Smooth muscle cell of the pulmonary artery (primary cell): ENCODE measurements at places on chromosomes 3 and 15. TPM values are rescaled to one million over a fixed set of nuclear protein-coding genes. Genes with fewer than 3 reads are reported as not detected.

ST8SIA2 gene
- 0.13 TPM in 1 of 2 replicates, not detected in the other for total RNA-seq

FAM107A gene
- 0.07 TPM in 1 of 2 replicates, not detected in the other for total RNA-seq

SLC15A2 gene
- total RNA-seq = 0.26 and 0.30 TPM in 2 replicates

SERPINI2 gene
- not detected in 2 replicates for total RNA-seq

CCR8 gene
- total RNA-seq = not detected in 2 replicates

GP5 gene
- 0.33 and 0.69 TPM in 2 replicates for total RNA-seq

RTP3 gene
- total RNA-seq = not detected in 2 replicates

ADGRG7 gene
- total RNA-seq = 0.07 TPM in 1 of 2 replicates, not detected in the other

FBLN2 gene
- 133 and 498 TPM in 2 replicates for total RNA-seq

AADAC gene
- total RNA-seq = 1.9 and 17.6 TPM in 2 replicates

CADPS gene
- 0.17 and 3.3 TPM in 2 replicates for total RNA-seq

PPP2R3A gene
- 9.3 and 9.6 TPM in 2 replicates for total RNA-seq

OR5K2 gene
- not detected in 2 replicates for total RNA-seq

VEPH1 gene
- 33.4 and 72.0 TPM in 2 replicates for total RNA-seq

AMT gene
- 0.52 and 1.5 TPM in 2 replicates for total RNA-seq

HIGD1A gene
- 88.6 and 93.4 TPM in 2 replicates for total RNA-seq

PCOLCE2 gene
- 192 and 258 TPM in 2 replicates for total RNA-seq

GATM gene
- 0.20 TPM in 2 replicates for total RNA-seq

NTRK3 gene
- total RNA-seq = 1.4 and 1.5 TPM in 2 replicates

SLC24A1 gene
- 4.8 and 5.0 TPM in 2 replicates for total RNA-seq

KY gene
- 1.4 and 3.5 TPM in 2 replicates for total RNA-seq

CCDC13 gene
- 0.26 and 0.36 TPM in 2 replicates for total RNA-seq

CPLX3 gene
- total RNA-seq = not detected in 2 replicates

REC114 gene
- not detected in 2 replicates for total RNA-seq

GHSR gene
- total RNA-seq = not detected in 2 replicates

GABRA5 gene
- total RNA-seq = not detected in 2 replicates

SLC12A1 gene
- not detected in 2 replicates for total RNA-seq

RBP2 gene
- total RNA-seq = not detected in 2 replicates

ARGFX gene
- not detected in 2 replicates for total RNA-seq

UBE3A gene
- total RNA-seq = 73.1 and 84.6 TPM in 2 replicates

SPTSSB gene
- total RNA-seq = 0.20 and 0.46 TPM in 2 replicates
